ENCODE measurements at places on chromosomes 1 and 21.

DNA sequence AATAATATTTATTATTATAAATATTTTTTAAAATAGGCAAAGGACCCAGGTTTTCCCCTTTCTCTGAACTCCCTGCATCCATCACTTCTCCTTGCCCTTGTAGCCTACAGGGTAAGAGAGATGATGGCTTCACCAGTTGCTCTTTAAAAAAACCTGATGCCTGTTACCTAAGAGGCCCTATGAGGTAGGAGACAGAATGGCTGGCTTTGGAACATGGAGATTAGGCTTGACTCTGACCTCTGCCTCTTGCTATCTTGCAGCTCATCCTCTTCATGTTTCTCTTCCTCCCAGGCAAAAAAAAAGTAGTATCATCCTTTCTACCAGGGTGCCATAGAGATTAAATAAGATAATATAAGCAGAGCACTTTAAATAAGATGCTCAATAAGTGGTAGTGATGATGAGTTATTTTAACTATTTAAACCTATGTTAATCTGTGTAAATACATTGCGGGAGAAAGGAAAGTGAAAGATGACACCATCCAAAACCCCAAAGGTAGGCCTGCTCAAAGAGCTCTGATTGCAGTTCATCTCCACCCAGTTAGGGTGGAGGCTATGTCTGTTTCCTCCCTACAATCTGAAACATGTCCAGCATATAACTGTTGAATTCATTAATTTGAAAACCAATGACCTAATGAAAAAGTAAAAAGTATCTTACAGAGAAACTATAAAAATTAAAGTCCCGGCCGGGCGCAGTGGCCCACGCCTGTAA is 51.8 kb downstream of the RGS2 start:
- no peak for DNase-seq

- peak; percentile 58 for DNase-seq
These were observed 106.4 kb downstream of the TBX19 start for GRCh38 chr1:168386949-168387586.

DNA sequence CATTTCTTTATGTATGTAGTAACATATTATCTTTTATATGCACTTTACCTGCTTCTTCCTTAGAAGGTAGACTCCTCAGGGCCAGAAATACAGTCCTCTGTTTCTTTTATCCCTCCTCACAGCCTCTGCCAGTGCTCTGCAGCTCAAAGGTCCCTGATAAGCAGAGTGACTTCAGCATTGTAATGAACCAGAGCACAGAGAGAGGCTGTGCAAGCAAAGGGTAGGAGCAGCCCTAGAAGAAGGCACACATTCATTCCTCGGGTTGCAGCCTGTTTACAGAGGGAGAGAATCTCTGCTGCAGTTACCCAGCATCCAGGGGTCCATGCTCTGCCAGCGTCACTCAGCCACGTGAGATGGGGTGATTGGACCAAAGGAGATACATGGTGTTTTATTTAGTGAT is 101.1 kb downstream of the RHOU start:
- no peak for DNase-seq

DNA sequence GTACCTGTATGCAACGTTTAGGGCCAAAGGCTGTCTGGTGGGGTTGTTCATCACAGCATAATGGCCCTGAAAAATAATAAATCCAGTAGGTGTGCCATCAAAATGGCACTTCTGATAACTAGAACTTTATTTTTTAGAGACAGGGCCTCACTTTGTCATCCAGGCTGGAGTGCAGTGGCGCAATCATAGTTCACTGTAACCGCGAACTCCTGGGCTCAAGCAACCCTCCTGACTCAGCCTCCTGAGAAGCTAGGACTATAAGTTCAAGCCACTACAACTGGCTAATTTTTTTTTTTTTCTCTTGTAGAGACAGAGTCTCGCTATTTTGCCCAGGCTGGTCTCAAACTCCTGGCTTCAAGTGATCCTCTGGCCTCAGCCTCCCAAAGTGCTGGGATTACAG is 4.7 kb downstream of the SNAPIN start:
- DNase-seq: no peak

DNA sequence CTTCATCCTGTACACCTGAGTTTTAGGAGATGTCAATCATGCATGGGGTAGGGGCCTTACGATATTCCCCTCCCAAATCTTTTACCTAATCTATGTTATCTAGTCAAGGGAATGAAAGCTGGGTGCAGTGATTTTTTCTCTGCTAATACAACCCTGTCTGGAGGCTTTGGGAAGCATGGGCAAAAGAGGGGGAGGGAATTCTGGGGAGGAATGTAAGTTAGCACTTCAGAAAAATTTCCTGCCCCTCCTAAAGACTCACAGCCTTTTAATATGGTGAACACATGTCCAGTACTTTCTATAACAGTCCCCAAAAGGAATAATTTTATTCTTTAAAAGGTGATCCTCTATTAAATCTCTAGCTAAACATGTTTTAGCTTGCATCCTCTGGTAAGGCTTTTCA is 25.6 kb upstream of the PRELP start:
- DNase-seq: no peak

- DNase-seq: no peak
These were observed 34.6 kb downstream of the OLFML2B start for GRCh38 chr1:161989108-161989507.

GRCh38 chr1:174884038-174884437 is 115.7 kb upstream of the CACYBP start:
- DNase-seq: no peak

- DNase-seq: no peak
These were observed 206.6 kb downstream of the URB2 start for GRCh38 chr1:229832695-229833094.
